ENCODE measurements at places on chromosomes 4 and X.

- no peak for DNase-seq
Observed at GRCh38 chrX:95760356-95760755, 924.3 kb upstream of the DIAPH2 start.

DNA sequence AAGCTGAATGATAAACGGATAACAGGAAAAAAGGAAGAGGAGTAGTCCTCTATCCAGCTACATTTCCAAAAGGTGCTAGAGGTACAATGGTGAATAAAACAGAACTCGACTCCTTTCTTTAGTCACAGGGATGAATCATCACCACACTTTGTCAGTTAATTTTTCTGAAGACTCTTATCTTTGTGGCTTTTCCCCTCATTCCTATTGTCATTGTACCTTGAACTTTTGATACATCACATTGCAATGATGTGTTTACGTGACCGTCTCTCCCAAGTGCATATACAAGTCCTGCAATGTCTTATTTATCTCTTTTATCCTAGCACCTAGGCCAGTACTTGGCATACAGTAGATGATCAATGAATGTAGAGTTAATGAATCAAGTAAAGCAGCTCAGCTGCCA, 134.7 kb downstream of the LHFPL1 start:
- no peak for DNase-seq

DNA sequence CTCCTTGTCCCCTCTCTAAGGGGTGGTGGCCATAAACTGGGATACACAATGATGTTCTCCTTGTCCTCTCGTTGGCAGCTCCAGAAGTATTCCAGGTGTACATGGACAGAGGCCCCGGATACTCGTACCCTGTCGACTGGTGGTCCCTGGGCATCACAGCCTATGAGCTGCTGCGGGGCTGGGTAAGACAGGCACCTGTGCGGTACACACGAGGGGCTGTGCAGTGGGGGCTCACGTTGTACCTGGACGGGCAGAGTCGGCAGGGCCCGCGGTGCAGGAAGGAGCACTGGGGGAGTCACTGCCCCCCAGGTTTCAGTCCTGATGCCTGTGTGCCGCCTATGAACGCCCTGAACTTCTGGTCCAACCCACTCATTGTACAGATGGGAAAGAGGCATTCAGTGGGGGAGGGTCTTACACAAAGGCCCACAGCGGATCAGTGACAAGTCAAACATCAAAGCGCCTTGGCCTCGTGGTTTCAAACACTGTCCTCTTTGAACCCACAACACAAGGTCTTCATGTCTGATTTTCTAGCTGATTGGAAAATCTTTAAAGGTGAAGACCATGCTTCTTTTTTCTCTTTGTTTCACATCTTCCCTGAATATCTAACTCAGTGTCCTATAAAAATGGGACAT, 261.6 kb downstream of the EVC2 start:
- DNase-seq: no peak

DNA sequence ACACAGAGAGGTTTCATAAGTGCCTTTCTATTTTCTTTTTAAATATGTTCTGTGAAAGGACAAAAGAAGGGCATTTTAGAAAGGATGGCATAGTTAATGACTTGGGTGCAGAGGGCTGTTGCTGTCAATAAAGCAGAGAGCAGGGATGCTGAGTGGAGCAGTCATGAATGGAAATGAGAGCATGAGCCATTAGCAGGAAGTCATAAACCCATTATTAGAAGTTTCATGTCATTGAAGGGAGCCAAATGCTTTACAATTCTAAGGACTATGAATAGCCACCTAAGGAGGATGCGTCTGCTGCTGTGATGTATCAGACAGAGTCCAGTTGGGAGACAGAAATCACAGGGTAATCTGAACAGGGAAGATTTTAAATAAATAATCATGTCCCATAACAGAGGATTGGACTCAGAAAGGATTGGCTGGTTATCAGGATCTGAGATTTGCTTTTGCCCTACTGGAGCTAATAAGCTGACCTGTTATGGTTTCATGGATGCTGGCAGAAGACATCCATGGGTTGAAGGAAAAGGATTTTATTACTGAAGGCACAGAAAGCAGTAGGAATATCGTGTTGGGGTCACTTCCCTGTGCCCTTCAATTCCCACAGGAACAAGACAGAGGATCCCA, 47.5 kb upstream of the WDR19 start:
- no peak for DNase-seq
